H7 (cell line): ENCODE measurements at places on chromosomes 11 and 22. TPM values are rescaled to one million over a fixed set of nuclear protein-coding genes. Genes with fewer than 3 reads are reported as not detected.

Gene SMTNL1
- not detected in 2 replicates for total RNA-seq

- no peak for DNase-seq
Observed at GRCh38 chr22:19466848-19467752, 11.9 kb downstream of the UFD1 start.

DNA sequence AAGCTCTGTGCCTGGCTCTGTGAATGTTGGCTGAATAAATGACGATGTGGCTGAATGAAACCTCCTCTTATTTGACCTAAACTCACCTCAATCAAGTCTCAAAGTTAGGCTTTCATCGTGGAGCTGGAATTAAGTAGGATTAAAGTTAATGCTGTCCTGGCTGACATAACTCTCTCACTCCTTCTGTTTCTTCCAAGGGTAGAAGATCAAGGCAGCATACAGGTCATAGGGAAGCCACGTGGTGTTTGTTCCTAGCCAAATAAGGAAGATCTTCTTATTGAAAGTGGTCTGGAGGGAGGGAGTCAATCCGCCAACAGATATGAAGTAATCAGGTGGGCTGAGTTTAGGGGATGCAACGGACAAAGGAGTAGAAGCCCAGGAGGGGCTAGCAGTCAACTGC lies 59.5 kb downstream of the TRIM29 start:
- no peak for DNase-seq

- peak; percentile 39 for DNase-seq
Observed at GRCh38 chr11:102186551-102187191, 76.4 kb downstream of the YAP1 start.

- no peak for DNase-seq
Observed at GRCh38 chr22:22955276-22955798, 67.7 kb downstream of the IGLL5 start.

DNA sequence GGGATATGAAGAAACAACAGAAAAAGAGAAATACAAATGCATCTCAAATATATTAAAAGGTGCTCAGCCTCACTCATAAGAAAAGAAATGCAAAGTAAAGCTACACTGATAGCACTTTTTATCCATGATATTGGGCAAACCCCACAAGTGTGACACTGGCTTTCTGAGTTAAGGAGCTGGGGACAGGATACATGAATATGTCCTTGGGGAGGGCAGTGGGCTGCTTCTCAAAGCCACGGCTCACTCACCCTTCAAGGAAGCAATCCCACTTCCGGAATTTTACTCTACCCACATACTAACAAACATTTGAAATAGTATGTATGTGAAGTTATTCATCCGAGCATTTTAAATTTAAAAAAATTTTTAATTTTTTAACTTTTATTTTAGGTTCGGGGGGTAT lies 41.1 kb upstream of the SLC22A12 start:
- no peak for DNase-seq

DNA sequence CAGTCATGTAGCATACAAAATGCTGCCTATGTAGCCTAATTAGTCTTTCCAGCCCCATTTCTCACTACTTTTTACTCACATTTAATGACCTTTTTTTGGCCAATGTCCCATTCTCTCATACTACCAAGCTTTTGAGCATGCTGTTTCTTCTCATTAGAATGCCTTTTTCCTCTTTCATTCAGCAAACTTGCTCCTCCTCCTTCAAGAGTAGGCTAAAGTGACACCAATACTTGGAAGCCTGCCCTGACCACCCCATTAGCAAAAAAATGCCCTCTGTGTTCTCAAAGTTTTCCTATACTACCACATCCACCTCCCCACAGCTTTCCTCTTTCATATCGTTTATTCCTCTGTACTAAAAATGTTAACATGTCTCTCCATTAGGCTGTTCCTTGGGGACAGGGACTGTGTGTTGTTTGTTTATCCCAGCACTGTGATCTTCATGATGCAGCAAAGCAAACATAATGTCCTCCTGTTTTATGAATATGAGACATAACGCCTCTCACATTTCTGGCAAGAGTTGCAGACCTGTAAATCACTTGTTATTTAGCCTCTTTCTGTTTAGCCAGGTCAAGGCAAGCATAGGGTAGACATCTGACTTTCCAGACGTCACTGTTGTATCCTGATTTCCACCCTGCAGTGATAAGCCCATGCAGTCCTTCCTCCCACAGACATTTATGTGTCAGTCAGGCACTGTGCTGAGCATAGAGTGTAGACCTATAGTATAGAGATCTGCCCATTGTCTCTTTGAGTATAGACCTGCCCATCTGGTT lies 62.0 kb upstream of the UCP3 start:
- DNase-seq = no peak

DNA sequence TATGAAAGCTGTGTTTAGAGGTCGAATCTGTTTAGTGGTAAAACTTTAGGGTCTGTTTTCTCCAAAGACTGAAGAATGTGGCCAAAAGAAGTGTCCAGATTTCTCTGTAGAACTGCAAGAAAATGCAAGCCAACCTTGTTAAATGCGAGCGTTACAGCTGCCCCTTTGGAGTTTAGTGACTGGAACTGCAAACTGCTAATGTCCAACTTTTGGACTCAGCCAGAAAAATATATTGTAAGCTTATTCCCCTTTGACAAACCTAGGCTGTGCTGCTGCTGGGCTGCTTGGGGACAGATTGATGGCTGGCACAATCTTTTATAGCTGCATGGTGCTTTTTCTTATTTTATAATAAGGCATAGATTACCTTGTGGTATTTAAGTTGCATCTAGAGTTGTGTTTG lies 3.9 kb downstream of the TEAD1 start:
- DNase-seq = no peak

DNA sequence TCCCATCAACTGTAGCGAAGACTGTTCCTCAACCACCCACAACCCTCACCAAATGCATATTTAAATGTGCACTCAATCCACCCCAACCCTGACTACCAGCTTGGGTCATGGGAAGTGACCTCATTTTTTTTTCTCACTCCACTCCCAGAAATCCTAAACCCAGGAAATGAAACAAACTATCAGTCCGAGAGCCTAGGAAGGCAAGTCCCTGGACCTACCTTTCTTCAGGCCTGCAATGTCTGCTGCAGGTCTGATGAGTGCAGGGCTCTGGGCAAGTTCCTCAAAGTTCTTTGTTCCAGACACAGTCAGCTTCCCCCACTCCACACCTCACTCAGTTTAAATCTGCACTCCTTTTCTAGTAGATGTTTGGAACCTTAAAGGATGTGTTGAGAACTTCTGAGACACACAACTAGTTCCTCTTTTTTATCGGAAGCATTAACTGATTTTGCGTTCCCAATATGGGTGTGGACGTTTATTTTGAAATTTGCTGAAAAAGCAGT lies at the start of gene MS4A4E:
MS4A4E (minus strand) TSS at position 398 of the 500 bp plus-strand sequence. CDS start 13,082 bp downstream, outside the sequence.
- DNase-seq = no peak

Gene TEX12
- 0.21 TPM in 1 of 2 replicates, not detected in the other for total RNA-seq

Gene ZP1
- total RNA-seq = not detected in 2 replicates

GRCh38 chr11:66894141-66894540 lies 37.3 kb downstream of the LRFN4 start:
- DNase-seq = peak; percentile 45

Gene CRACR2B
- total RNA-seq = 20.2 and 35.8 TPM in 2 replicates

DNA sequence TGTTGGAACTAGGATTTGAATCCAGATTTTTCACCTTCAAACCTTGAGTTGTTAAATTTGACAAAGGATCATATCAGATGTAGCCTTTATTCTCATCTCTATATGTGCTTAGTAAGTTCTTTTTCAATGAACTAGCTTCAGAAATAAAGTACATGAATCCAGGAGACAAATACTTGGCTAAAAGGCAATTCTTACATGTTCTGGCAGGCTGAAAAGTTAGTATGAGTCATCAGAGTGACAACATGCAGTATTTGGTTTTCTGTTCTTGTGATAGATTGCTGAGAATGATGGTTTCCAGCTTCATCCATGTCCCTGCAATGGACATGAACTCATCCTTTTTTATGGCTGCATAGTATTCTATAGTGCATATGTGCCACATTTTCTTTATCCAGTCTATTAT lies 40.4 kb downstream of the BBOX1 start:
- no peak for DNase-seq

Gene NUP98
- total RNA-seq = 126 and 132 TPM in 2 replicates

DNA sequence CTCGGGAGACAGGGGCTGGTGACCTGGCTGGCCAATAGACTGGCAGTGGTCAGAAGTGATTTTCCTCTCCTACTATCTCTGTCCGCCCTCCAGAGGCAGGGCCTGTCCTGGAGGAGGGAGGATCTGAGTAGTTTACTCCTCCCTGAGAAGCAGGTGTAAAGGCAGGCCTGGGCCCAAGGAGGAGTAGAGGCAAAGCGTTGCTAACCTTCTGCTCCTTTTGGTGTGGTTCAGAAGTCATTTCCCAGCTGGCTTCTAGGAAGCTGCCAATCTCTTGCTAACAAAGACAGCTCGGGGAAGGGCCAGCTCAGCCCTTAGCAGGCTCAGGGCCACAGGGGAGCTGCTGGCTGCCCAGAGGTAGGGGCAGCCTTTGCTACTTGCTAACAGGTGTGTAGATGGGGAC lies 151.1 kb upstream of the NECTIN1 start:
- DNase-seq = peak; percentile 61

DNA sequence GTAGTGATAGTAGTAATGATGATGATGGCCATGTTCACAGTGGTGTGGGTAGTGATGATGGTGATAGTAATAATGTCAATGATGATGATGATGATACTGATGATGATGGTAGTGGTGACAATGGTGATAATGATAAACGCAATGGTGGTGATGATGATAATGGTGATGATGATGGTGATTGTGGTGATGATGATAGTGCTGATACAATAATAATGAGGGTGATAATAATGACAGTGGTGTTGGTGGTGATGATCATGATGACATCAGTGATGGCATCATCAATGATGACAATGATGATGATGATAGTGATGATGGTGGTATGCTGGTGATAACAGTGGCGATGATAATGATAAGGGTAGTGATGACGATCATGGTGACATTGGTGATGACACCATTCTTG lies 92.3 kb downstream of the MPPED1 start:
- DNase-seq = no peak

GRCh38 chr22:23402275-23403151 lies 177.6 kb downstream of the IGLL1 start:
- peak; percentile 97 for DNase-seq

DNA sequence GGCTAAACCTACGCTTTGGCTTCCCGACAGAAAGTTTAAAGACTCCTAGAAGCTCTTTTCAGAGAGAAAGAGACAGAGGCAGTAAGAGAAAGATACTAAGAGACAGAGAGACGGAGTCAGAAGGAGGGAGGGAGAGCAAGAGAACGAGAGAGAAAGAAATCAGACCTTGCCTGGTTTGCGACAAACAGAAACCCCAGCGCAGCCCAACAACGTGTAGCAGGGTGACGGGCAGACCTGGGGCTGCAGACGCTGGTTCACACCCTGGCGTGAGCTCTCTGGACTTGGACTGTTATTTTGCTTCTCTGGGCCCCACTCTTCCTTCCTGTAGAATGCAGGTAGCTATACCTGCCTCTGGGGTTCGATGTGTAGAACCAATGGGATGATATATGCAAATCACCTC lies 244.4 kb upstream of the SYN3 start:
- DNase-seq = peak; percentile 45

- peak; percentile 97 for DNase-seq
Observed at GRCh38 chr22:46250035-46250782, at the start of gene CDPF1. CDPF1 (minus strand) TSS chr22:46250293; CDS start chr22:46248284, 2,009 bp downstream.

- DNase-seq = no peak
Observed at GRCh38 chr22:32364210-32364609, 6.5 kb downstream of the RFPL3 start.

DNA sequence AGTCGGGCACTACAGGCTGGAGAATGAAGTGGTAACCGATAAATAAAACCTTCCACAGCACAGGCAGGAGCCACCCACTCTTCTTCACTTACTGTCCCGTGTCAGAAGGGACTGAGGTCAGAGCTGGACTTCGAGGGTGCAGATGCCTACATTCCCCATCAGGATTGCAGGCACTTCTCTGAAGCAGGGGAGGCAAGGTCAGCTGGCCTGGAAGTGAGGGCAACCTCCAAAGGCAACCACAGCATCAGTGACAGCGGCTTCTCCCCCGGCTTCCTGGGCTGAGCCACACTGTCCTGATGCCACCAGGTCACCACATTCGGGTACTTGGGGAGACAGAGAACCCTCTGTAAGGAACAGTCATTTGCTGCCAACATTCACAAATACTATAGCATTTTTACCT lies 22.7 kb downstream of the TCIRG1 start:
- DNase-seq = no peak

DNA sequence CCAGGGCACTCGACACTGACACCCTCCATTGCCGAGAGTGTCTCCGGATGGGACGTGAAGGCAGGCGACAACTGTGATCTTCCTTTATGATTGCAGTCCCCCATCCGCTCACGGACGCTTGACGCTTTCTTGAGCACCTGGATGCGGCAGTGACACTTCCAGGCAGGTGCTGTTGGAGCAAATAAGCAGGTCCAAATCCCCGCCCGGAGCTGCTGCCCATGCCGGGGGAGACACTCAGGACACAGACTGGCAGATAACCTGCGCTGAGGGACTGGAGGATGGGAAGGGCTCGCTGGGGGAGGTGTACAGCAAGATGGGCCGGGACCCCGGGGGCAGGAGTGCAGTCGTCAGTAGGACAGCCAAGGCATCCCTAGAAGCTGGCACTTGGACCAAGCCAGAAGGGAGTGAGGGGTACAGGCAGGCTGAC lies 1403.5 kb downstream of the BRD1 start:
- DNase-seq = no peak

- DNase-seq = no peak
Observed at GRCh38 chr22:37414288-37414687, 13.0 kb downstream of the ELFN2 start.

Gene RIC3
- total RNA-seq = 5.9 and 10.1 TPM in 2 replicates

GRCh38 chr11:27411328-27411727 lies 48.3 kb upstream of the CCDC34 start:
- DNase-seq = no peak

DNA sequence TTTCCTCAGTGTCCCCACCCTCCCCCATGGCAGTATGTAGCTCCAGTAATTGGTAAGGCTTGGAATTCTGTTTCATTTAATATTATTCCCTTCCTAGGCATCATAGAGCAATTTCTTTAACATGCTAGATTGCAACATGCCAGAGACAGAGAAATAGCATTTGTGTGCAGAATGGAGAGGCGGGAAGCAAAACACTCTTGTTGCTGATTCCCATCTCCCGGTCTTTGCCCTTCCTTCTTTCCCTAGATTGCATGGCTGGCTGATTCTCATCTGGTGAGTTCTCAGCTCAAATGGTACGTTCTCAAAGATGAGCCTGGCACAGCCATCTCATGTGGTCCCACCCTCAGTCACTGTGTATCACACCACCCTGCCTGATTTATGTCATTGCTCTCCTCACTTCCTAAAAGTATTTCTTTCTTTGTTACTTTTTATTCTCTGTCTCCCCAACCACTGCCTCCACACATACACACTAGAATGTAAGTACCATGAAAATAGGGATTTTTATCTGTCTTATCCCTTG lies 66.9 kb downstream of the ARFGAP2 start:
- DNase-seq = no peak
